ENCODE measurements at places on chromosomes 4 and X.
A peak's percentile ranks its signal among the peaks of the same experiment; 100 is the strongest.

GRCh38 chrX:69289793-69290123 lies 124.5 kb upstream of the PJA1 start:
- DNase-seq = no peak

DNA sequence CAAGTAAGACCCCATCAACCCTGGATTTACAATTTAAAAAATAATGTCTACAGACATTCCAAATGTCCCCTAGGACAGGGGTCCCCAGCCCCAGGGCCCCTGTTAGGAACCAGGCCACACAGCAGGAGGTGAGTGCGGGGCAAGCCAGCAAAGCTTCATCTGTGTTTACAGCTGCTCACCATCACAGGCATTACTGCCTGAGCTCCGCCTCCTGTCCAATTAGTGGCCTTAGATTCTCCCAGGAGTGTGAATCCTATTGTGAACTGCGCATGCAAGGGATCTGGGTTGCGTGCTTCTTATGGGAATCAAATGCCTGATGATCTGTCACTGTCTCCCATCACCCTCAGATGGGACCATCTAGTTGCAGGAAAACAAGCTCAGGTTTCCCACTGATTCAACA lies 146.1 kb downstream of the ATP10D start:
- DNase-seq = no peak

DNA sequence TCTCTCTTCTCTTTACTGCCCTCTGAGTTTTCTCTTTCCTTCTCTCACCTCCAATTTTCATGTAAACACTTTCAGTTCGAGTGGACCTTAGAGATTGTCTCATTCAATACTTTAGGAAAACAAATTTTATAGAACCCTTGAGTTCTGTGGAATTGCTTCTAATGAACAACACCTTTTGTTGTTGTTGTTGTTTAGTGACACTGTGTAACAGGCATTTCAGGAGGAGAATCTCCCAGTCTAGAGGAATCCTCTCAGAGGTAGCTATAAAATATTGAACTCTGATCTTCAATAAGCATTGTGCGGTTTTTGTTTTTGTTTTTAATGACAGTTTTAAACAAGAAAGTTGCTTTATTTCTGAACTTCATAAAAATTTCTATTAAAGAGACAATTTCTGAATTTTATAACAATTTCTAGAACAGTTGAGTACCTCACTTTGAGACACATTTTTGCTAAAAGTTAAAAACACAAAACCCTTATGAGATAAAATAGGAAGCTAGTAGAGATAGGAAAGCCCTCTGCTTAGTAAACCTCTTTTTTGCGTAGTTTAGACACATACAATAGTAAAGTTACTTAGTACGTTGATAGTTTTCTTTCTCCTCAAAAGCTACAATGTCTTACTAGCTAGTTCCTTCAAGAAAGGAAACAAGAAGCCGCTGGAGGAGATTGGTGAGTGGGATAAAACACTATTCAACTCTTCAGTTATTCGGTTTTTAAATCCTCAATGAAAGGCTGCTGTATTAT lies 38.8 kb downstream of the CLCN3 start:
- no peak for DNase-seq

- no peak for DNase-seq
Measured at GRCh38 chr4:35511851-35512250, 732.5 kb downstream of the ARAP2 start.

DNA sequence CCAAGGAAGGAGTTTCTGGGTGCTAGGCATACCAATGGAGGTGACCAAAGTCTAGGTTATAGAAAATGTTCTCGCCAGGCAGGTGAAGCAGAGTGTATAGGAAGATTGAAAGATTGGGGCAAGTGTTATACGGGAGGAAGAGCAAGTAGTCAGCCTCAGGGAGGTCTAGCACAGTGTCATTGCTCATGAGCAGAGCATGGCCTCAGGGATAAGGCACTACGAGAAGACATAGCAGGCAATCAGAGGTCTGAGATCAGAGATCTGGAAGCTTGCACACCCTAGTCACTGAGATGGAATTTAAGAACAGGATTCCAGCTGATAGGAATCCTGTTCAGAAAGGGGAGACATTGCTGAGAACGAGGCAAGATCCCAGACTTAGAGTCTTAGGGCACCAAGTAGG lies 350.0 kb upstream of the CASK start:
- DNase-seq = no peak

DNA sequence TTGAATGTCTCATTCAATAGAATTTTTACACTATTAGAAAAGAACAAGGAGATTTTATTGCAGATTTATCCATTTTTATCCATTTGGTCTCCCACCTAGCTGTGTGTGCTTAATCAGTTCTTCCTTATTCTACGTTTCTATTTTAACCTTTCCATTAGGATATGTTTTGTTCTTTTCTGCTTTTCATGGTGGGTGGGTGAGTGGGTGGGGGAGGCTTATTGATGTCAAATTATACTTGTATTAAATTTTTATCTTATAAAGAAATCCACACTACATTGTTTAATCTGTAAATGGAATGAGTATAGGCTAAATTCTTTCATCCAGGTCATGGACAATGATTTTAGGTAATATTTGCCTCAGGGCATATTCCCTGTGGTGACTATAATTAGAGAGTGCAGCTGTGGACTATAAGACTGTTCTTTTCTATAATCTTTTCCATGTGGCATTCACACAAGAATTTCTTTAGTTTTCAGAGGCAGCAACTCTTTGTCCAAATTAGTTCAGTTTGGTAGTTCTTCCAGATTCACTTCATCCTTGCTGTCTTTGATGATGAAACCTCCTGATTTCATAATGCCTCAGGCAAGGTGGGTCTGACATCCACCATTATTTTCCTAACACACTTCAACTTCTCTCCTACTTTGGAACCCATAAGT lies 2451.8 kb downstream of the PCDH7 start:
- no peak for DNase-seq

- no peak for DNase-seq
Measured at GRCh38 chrX:17359500-17359899, 15.5 kb upstream of the NHS start.

DNA sequence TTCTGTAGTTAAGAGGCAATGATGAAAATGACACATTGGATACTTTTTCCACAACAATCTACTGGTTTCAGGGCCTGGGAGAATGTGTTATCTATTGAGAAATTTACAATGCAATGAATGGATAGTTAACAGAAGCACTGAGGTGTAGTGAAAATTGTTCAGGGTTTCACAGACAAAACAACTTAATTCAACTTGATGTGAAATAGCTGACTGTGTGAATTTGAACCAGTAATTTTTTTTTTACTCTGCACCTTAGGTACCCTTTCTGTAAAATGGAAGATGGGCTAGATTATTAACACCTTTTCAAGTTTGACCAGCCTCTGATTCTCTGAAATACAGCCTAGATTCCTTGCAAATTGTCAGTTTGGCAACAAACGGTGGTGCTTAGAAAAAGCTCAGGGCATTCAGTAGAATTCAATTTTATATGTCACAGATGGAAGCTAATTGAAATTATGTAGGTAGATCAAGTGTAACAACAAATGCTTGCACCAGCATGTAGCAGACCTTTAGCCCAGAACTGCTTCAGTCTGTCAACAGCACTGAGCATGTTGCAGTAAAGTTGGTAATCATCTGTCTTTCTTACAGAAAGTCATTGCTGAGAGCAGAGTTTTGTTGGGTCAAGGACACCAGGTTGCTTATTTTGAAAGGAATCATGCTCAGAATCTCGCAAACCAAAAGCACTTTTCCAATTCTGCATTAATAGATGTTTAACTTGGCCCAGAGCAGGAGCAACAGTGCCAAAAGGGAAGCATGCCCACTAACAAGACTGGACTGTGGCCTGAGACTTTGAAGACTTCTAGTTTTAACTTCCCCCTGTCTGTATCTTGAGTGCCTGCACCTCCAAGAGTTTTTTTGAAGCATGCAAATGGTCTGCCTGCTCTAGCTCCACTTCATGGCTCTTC lies 526.6 kb downstream of the PACRGL start:
- no peak for DNase-seq

DNA sequence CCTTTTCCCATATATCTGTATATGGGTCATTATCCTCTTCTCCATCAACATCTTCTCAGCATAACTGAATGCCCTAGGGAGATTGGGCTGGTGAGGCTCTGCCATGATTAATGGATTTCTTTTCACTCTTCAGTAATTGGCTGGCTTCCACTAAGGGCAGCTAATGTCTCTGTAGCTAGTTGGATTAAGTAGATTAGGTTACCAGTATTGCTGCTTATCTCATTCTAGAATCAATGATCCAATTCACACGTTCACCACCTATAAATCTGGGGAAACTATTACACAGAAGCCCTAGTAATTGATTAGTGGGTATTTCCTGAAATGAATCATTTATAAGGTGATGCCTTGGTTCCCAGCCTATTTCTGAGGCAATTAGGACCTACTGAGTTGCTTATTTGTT lies 94.8 kb downstream of the KDR start:
- no peak for DNase-seq

DNA sequence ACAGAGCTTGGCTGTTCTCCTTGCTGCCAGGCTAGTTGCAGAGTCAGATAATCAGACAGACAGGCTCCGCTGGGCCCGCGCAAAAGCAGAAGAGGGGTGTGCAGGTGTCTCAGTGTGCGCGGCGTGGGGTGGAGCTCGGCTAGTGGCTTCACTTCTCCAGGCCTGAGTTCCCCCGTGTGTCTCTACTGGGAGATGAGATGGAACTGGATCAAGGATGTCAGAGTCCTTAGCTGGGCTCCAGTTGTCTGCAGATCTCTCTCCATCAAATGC lies 21.1 kb downstream of the HTRA3 start:
- DNase-seq = no peak

- DNase-seq = no peak
Measured at GRCh38 chr4:150814873-150815272, 200.2 kb downstream of the LRBA start.

DNA sequence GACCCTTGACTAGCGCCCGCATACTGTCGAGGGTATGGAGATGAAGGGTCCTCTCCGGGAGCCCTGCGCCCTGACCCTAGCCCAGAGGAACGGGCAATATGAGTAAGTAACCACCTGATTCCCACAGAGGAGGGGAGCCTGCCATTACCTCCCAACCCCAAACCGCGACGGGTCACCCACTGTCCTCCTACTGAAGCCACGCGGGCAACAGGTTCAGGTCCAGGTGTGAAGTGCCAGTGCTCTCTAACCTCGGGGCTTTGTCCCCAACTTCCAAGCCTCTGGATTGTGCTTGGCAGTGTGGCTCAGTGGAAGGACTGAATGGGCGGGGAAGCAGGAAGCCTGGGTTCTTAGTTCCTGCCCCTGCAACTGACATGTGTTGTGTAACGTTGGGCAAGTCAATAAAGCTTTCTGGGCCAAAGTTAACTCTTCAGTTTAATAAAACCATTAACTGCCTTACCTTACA lies 694 bp downstream of the OCRL start:
- DNase-seq = peak; percentile 3

DNA sequence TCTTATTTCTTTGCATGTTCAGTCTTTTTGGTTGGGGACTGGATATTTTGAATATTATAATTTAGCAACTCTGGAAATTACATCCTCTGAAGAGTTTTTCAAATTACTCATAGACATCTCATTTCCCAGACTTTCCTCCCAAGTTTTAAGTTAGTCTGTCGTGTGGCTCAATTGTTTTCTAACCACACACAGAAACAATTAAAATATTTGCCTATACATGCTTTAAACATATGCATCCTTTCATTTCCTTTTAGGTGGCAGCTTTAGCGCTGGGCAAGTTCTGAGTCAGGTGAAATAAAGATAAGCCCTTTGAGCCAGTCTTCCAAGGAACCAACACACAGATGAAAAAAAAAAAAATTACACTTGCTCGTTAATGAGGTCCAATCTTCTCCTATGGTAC lies 307.0 kb upstream of the SPOCK3 start:
- no peak for DNase-seq

DNA sequence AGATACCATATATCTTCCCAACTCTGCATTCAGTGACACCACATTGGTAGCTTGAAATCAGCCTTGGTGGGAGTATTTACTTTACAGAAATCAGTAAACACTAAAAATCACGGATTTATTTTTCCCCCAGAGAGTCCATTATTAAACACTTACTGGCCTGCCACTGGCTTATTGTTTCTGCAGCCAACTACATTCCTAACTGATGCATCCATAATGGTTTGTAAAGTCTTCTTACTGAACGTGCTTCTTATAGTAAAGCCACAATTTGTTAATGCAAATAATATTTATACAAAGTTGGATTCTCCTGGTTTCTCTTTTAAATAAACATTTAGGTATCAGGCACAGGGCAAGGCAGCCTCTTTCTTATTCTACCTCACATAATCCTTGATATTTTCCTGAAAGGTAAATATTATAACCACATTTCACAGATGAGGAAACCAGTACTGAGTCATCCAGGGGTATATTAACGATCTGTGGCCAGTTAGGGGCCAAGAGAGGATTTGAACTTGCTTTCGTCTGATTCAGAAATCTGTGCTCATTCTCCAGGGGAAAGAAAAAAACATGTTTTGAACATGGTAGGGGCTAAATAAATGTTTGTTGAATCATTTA lies 136.5 kb downstream of the RAB28 start:
- DNase-seq = no peak

GRCh38 chr4:89022426-89023128 lies 34.4 kb downstream of the FAM13A start:
- no peak for DNase-seq

- no peak for DNase-seq
Measured at GRCh38 chr4:170001011-170001744, 25.0 kb downstream of the MFAP3L start.

- DNase-seq = no peak
Measured at GRCh38 chr4:77268108-77268507, 111.1 kb downstream of the CCNG2 start.

DNA sequence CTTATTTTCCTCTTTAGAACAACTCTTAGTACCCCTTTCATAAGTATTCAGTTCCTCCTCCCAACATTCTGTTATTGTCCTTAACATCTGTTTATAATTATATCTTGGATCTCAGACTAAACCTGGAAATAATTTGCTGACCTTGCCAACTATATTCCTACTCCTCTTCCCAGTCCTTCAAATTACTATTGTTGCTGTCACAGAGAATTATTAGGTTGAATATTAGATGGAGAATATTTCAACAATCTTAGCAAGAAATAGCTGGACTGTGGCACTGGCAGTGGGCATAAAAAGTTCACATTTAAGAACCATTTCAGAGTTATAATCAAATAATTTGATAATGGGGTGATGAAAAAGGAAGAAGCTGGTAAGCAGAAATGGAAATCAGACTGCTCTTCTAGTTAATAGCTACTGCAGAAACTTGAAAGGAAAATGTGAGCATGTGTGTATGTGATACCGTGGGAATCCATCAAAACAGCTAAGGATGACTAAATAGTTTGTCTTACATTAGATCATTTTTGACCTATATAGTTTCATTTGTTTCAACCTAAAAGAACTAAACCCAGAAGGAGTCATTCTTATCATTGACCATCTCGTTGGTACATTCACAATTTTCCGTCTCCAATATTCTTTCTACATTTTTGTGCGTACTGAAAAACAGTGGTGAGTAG lies 43.3 kb upstream of the PRDM8 start:
- no peak for DNase-seq

- no peak for DNase-seq
Measured at GRCh38 chr4:25235401-25235800, 1.6 kb downstream of the PI4K2B start.

- no peak for DNase-seq
Measured at GRCh38 chr4:97548186-97548585, 595.1 kb downstream of the STPG2 start.

- no peak for DNase-seq
Measured at GRCh38 chrX:24498181-24498580, 33.1 kb downstream of the PDK3 start.

- DNase-seq = no peak
Measured at GRCh38 chr4:140358281-140358680, 15.2 kb upstream of the SCOC start.

All from urothelium cell line (cell line).